ENCODE measurements at places on chromosomes 5 and 9.

GRCh38 chr9:437574-438001 lies 222.9 kb downstream of the DOCK8 start:
- H3K27ac ChIP-seq, result no peak overlapping the region
- H3K27me3 ChIP-seq, result peaks cover 4% of the 10 kb centered on the region
- peaks cover 40% of the 10 kb centered on the region for H3K4me1 ChIP-seq
- H3K36me3 ChIP-seq, result no peaks in the 10 kb centered on the region
- H3K4me3 ChIP-seq, result no peak overlapping the region
- no peak for DNase-seq

GRCh38 chr9:130672933-130673615 lies 8.7 kb downstream of the PRDM12 start:
- no peak for DNase-seq
- peaks cover 11% of the 10 kb centered on the region for H3K4me1 ChIP-seq
- H3K36me3 ChIP-seq, result no peaks in the 10 kb centered on the region
- no peak overlapping the region for H3K4me3 ChIP-seq
- H3K27me3 ChIP-seq, result peaks cover 77% of the 10 kb centered on the region
- H3K27ac ChIP-seq, result no peak overlapping the region

DNA sequence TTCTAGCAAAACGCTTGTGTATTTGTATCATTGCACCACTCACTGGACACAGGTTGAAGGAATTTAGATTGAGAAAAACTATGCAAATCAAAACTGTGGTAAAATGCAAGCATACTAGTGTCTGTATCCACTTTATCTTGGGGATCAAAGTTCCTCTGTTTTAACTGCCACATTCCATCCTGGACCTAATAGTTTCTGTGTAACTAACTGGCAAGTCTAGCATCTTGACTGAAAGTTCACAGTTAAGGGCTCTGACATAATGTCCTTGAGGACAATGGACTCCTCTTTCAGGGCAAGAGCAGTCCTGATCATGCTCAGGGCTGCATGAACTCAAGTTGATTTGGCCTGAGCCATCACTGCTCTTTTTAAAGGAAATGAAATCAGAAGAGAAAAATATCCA lies 30.7 kb downstream of the NFIB start:
- H3K36me3 ChIP-seq, result no peaks in the 10 kb centered on the region
- H3K4me3 ChIP-seq, result no peak overlapping the region
- peaks cover 3% of the 10 kb centered on the region for H3K27me3 ChIP-seq
- H3K4me1 ChIP-seq, result peaks cover 8% of the 10 kb centered on the region
- no peak for DNase-seq

GRCh38 chr9:133448487-133448972 lies 11.2 kb upstream of the CACFD1 start:
- DNase-seq, result no peak
- H3K27me3 ChIP-seq, result peaks cover 12% of the 10 kb centered on the region
- H3K4me3 ChIP-seq, result no peak overlapping the region
- no peak overlapping the region for H3K27ac ChIP-seq

- no peak overlapping the region for H3K4me3 ChIP-seq
- H3K36me3 ChIP-seq, result peaks cover 10% of the 10 kb centered on the region
- peaks cover 39% of the 10 kb centered on the region for H3K4me1 ChIP-seq
Measured at GRCh38 chr9:127941062-127941960, 3.7 kb upstream of the DPM2 start.

DNA sequence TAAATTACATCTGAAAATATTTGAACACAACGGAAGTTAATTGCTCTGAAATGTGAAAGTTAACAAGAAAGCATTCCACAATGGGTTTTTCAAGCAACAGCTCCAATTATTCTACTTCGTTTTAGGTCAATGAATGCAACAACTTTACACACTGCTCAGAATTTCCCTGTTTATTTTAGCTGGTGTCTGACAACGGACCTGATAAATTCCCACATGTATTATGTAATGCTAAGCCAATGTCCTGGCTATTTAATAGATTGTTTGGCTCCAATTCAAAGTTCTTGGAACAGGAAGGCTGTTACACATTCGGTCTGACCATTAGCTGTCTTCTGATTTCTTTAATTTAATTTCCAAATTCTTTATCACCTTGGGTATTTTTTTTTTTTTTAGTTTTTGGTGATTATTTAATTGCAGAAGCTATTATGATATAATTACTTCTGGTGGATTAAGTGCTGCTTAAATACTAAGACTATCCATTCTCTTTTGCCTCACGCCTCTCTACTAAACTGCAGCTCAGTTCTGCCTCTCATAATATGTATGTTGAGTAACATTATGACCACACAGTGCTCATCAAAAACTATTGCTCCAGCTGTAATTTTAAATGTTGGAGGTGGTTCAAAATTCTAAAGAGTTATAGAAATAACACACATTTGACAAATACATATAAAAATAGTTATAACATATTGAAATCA lies 57.9 kb downstream of the MEF2C start:
- no peak overlapping the region for H3K4me3 ChIP-seq
- no peak overlapping the region for H3K27ac ChIP-seq
- H3K4me1 ChIP-seq, result peaks cover 29% of the 10 kb centered on the region
- no peak for DNase-seq
- H3K27me3 ChIP-seq, result peaks cover 3% of the 10 kb centered on the region
- no peaks in the 10 kb centered on the region for H3K36me3 ChIP-seq
